ENCODE measurements at places on chromosomes 1 and 21.

GRCh38 chr21:19246018-19246417, 842.4 kb upstream of the TMPRSS15 start:
- no peak for DNase-seq

DNA sequence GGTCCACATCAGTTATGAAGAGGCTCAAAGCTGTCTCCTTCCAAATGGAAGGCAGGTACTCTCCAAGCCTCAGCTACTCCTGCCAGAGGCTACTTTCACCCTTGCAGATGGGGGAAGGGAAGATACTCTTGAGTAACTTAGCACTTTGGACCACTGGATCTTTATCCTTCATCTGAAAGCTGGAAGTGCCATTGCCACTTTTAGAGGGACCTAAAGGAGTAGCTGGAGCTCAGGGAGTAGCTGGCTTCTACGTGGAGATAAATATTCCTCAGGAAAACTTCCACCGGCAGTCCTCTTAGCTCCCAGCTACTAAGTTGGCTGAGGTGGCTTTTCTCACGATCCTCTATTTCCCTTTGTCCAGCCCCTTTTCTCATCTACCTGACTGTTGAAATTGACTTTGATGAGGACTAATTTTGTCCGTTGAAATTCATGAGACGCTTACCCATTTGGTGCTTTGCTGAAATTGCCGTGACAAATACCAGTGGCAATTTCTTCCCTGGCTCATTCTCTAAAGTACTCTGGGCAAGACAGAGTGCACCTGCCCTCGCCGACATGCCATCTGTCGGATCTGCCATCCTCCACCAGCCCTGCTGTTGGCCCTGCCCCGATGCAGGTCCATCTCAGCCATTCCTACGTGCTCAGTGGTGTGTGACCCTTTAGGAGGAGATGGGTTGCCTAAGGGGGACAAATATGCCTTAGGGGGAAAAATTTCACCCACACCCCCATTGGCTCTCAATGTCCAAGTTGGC, 13.6 kb downstream of the IGSF21 start:
- DNase-seq, result no peak

DNA sequence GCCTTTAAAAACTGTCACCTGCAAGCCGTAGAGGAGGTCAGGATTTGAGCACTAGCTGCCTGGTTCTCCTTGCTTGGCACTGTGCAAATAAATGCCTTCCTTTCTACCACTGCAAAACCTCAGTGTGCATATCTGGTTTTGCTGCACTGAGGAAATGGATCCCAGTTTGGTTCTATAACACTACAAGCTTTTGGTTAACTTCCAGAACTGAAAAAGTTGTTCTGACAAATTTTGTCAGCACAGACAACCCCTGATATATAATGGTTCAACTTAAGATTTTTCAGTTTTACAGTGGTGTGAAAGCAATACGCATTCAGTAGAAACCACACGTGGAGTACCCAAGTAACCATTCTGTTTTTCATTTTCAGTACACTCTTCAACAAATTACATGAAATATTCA, 29.8 kb upstream of the GALNT2 start:
- peak; percentile 56 for DNase-seq

DNA sequence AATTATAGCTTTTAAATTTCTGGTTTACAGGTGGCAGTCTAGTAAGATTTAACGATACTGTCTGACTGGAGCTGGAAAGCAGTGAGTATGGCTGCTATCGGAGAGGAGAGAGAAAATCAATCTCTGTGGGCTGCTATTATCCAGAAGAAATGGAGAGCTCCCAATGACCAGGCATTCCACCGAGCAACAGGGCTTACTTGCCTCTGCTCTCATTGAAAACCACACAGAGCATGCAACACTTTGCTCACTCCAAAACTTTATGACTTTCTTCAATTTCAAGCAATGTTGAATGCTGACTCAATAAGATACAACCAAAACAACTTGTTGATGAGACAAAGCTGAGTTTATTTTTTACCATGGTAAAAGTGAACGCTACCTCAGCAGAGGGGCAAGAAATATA, 337.0 kb upstream of the NCAM2 start:
- DNase-seq, result no peak

- DNase-seq, result no peak
These were observed 32.7 kb upstream of the ZNF326 start for GRCh38 chr1:89962024-89962741.

- no peak for DNase-seq
These were observed 212.4 kb upstream of the USP24 start for GRCh38 chr1:55427606-55428005.

DNA sequence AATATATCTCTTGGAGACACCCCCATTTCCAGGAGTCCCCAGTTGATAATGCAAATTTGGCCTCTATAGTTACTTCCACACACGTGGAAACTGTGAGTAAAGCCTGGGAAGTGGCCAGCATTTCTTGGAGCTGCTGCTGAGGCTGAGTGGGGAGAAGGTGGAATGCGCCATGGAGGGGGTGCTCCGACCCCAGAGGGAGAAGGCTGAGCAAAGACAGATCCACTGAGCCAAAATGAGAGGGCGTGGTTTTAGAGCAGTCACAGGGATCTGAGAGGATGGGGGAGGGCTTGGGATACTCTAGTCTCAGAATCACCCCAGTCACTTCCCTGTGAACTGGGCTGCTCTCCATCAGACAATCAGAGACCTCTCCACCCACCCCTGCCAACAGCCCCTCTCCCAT, 38.7 kb downstream of the TRIM62 start:
- DNase-seq, result no peak

GRCh38 chr1:243956450-243956849, 94.6 kb upstream of the ZBTB18 start:
- DNase-seq, result no peak

GRCh38 chr1:229950908-229951307, 116.1 kb upstream of the GALNT2 start:
- DNase-seq, result no peak

- no peak for DNase-seq
These were observed 14.4 kb upstream of the TOMM20 start for GRCh38 chr1:235142991-235143390.

DNA sequence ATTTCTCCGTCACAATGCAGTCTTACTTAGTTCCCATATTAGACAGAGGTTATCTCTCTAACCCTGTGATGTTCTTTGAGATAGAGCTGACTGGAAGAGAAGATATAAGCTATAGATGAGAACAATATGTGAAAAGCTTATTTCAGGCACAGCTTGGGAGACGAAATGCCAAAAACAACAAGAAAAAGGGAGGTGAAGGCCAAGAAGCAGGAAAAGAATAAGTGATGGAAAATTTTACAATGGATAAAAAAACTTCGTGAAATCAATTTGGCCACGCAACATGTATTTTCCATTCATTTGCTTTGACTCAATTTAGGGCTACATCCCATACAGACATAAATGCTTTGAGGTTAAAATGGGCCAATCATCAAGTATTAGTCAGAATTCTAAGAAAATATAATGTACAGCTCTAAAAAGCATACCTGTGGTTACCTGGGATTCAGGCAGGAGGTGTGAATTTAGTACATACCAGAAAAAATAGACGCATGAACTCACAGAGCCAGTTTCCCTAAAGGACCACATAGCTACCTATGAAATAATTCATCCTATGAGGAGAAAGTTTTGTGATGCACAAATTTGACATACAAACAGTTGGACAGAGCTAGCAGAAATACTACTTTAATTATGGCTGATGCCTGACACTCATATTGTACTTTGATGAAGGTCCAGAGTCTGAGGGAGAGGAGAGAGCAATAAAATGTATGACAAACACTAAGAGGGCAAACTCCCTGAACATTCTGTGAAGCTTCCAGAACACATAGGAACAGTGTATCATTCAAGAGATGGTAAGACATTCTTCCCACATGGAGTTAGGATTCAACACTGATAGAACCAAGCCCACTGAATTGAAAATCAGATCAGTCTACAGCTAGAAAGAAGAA, 12.1 kb downstream of the RGS1 start:
- DNase-seq, result no peak

- no peak for DNase-seq
These were observed 270.6 kb downstream of the NFIA start for GRCh38 chr1:61352845-61353435.

- no peak for DNase-seq
These were observed 2.9 kb downstream of the KCNJ10 start for GRCh38 chr1:160066829-160067745.

GRCh38 chr1:185593271-185593670, 140.9 kb upstream of the HMCN1 start:
- DNase-seq, result no peak

DNA sequence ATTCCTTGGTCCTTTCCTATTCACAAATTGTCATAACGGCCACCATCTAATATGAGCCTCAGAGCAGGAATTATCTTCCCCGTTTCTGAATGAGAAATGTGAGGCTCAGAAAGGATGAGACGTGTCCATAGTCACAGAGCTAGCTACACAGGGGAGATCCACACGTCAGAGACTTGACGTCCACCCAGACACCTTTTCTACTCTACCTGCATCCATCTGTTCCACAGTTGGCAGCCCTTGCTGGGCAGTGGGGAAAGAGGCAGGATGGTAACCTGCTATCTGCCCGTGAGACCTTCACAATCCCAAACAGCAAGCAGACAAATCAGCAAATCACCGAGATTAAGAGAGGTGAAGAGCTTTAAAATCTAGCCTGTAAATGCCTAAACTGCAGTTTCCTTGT, 8.4 kb downstream of the RIMS3 start:
- DNase-seq, result no peak

GRCh38 chr21:46227811-46228344, 696 bp downstream of the LSS start:
- DNase-seq, result no peak

- DNase-seq, result no peak
These were observed 41.4 kb downstream of the TRIM62 start for GRCh38 chr1:33140153-33141149.

- DNase-seq, result no peak
These were observed 234.0 kb upstream of the IRF2BP2 start for GRCh38 chr1:234843946-234844345.

GRCh38 chr1:226864311-226864710, 6.1 kb upstream of the PSEN2 start:
- DNase-seq, result no peak

DNA sequence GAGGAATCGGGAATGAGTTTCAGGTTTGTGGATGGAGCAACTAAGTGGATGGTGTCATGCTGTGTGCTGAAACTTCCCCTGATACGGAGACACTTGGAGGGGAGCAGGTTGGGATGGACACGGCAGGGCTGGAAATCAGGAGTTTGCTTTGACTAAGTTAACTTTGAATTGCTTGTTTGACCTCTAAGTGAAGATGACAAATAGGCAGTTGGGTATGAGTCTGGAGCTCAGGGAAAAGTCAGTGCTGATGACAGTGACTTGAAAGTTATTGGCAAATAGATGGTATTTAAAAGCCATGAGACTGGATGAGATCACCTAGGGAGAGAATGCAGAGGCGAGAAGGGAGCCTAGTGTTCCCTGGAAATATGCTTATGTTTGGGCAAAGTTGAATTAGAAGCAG, 12.8 kb upstream of the ZSCAN20 start:
- DNase-seq, result no peak

GRCh38 chr1:1539310-1540089, 924 bp downstream of the TMEM240 start:
- DNase-seq, result no peak

- DNase-seq, result no peak
These were observed 2.6 kb downstream of the GUK1 start for GRCh38 chr1:228142701-228143136.

DNA sequence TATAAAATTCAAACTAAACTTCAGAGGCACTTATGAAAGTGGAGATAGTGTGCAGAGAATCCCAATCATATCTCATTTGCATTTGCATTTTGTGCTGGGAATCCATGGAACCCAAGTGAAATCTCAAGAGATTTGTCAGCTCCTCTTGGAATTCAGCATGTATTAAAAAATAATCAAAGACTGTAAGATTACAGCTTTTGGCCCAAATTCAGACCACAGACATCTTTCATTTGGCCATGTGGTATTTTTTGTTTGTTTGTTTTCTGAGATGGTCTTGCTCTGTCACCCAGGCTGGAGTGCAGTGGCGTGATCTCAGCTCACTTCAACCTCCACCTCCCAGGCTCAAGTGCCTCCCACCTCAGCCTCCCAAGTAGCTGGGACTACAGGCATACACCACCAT, 3.8 kb upstream of the CACYBP start:
- DNase-seq, result no peak

- DNase-seq, result no peak
These were observed 6.7 kb downstream of the PFDN2 start for GRCh38 chr1:161111117-161111516.

- DNase-seq, result no peak
These were observed 7.4 kb downstream of the LRRC53 start for GRCh38 chr1:74504933-74505512.

DNA sequence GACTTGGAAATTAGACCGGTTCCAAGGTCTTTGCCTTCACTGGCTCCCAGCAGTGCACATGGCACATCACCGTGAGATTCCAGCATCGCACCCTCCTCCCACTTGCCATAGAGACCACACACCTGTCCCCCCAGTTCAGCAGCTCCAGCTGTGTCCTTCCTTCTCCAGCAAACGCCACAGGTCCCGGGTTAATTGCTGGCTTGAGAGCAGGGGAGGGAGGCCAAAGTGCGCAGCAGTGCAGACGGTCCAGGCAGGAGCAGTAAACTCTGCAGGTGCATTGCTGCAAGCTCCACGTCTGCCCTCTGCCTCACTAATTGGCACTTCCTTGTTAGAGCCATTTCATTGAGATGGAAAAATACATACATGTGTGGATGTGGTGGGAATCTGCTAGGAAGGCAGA, 65.3 kb downstream of the KLHDC7A start:
- no peak for DNase-seq

- no peak for DNase-seq
These were observed 32.6 kb downstream of the NMNAT2 start for GRCh38 chr1:183385340-183386144.

GRCh38 chr1:245246433-245246832, 91.6 kb downstream of the KIF26B start:
- DNase-seq, result no peak

- no peak for DNase-seq
These were observed 286.3 kb upstream of the C1orf105 start for GRCh38 chr1:172134087-172134731.

GRCh38 chr1:226019572-226019971, 20.4 kb upstream of the SDE2 start:
- DNase-seq, result no peak

GRCh38 chr1:33573661-33574060, 101.2 kb downstream of the ZSCAN20 start:
- no peak for DNase-seq

- DNase-seq, result no peak
These were observed 1.8 kb downstream of the CAP1 start for GRCh38 chr1:40042341-40042740.

DNA sequence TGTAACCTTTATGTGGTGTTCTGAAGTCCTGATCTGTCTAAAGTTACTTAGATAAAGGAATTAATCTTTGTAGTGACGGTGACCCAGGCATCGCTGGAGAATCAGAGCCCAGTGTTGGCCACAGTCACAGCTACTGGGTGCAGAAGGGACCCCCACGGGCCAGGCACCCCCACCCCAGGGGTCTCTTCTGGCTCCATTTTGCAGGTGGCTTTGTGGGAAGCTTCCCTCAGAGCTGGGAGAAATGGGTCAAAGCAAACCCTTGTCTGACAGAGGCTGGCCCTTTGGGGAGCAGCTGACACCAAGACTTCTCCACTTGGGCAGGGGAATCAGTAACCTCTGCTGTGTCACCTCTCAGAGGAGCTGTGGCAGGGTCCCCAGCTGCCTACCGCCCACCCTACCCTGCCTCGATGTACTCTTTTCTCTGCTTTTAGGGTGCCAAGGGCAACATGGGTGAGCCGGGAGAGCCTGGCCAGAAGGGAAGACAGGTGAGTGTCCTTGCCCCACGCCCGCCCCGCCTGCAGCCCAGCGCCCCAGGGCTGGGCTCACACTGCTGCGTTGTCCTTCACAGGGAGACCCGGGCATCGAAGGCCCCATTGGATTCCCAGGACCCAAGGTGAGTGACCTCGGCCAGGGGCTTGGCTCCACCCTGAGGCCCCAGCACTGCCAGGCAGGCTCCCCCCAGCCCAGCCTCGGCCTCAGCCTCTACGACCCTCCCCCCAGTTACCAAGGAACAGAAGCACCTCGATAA, 17.7 kb downstream of the COL6A2 start:
- no peak for DNase-seq

Measured in stimulated activated effector memory CD8-positive, alpha-beta T cell treated with anti-CD3 and anti-CD28 coated beads, Interleukin-12 subunit alpha, Interleukin-12 subunit beta, amount 100 ng/mL, for 72 hours (primary cell).